ENCODE measurements at places on chromosomes 4 and X. TPM values are rescaled to one million over a fixed set of nuclear protein-coding genes. Genes with fewer than 3 reads are reported as not detected.

The HTR2C gene
- total RNA-seq: 0.66 TPM

The DCAF16 gene
- 27.1 TPM for total RNA-seq

The HSD17B13 gene
- not detected for total RNA-seq

The AKAP14 gene
- total RNA-seq: not detected

DNA sequence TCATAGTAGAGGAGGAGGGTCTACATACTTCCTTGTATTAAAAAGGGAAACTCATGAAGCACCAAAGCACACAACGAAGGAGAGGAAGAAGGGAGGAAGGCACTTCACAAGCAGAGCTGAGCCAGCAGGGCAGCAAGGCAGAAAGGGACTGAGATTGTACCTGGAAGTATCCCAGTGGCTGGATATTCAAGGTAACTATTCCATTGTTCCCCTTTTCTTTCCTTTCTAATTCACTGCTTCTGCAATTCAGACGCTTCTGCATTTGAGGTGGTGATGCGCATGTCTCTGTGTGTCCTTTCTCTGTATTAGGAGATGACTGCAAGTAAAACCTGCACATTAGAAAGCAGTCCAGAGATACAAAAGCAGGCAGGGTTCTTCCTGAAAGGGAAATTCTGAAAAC is 54.9 kb downstream of the UBQLN2 start:
- DNase-seq: no peak

- peak; percentile 70 for DNase-seq
These were observed 14.7 kb downstream of the SORCS2 start for GRCh38 chr4:7206911-7207567.

All from tibial nerve (tissue), 4 donors.